Sciatic nerve (tissue), 2 donors: ENCODE measurements at places on chromosomes 16 and 17. TPM values are rescaled to one million over a fixed set of nuclear protein-coding genes. Genes with fewer than 3 reads are reported as not detected.

DNA sequence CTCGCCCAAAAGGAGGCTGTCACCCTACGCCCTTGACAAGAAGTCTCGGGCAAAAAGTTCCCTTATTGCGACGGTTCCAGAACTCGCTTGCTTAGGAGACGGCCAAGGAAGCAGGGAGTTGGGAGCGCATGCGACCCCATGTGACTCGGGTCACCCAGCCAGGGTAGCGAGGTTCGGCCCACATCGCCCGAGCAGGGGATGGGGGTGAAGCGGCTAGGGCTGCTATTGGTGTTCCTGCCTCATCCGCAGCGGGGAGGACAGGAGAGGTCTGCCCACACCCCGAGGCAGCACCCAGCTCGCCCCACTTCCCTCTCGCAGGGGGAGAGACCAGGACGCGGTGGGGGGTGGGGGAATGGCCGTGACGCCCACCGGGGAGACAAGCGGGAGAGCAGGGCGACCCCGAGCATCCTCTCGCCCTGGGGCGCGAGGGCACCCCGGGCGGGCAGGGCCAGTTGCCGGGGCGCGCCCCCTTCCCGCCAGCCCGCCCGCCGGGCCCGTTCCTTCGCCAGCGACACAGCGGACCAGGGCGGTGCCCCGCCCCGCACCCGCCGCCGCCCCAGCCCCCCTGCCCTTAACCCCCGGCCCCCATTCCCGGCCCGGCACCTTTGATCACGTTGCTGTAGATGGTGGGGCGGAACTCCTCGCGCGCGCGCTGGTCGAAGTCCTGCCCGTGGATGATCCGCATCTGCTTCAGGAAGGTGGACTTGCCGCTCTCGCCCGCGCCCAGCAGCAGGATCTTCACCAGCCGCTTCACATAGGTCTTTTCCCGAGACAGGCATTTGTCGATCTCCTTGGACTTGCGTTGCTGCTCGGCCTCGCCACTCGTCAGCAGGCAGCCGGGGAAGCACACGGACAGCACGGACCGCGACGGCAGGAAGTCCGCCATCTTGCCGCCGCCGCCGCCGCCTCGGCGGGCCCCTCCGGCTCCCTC, 567 bp downstream of the GNA13 start:
- DNase-seq = peak; percentile 86

GRCh38 chr16:78005881-78006280, 16.5 kb upstream of the CLEC3A start:
- no peak for DNase-seq

GRCh38 chr16:21339269-21339641, 61.2 kb upstream of the CRYM start:
- no peak for DNase-seq

GRCh38 chr16:84596161-84596560, 21.7 kb downstream of the COTL1 start:
- DNase-seq = no peak

DNA sequence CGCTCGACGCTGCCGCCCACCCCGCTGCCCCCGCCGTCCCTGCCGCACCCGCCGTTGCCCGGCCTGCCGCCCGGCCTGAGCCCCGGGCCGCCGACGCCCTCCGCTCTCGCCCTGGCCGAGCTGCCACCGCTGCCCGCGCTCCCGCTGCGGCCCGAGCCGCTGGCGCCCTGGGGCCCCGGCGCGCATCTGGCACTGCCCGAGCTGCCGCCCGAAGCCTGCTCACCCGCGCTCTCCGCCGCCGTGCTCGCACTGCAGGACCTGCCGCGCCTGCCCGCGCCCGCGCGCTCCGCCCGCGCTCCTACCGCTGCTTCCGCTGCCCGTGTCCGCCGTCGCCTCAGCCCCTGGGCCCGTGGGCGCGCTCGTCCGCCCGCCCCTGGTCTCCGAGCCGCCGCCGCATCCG, 8.4 kb upstream of the CLDN9 start:
- DNase-seq = no peak

- DNase-seq = no peak
Measured at GRCh38 chr17:31859487-31860008, 504 bp upstream of the COPRS start.

GRCh38 chr16:85167589-85168537, 55.6 kb upstream of the CIBAR2 start:
- DNase-seq = no peak

DNA sequence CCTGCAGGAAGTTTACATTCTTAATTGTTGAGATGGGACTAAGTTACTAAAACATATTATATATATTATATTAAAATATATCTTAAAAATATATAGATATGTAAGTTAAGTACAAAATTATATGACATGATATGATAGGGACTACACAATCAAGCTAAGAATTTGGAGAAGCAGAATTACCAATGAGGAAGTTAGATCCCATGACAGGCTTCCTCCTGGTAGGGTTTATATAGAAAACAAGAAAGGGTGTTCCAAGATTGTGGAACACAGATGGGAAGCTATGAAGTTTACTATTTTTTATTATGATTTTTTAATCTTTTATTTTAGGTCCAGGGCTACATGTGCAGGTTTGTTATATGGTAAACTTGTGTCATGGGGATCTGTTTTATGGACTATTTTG, 260.8 kb upstream of the ZFHX3 start:
- DNase-seq = no peak

- no peak for DNase-seq
Measured at GRCh38 chr17:68318103-68318991, 27.1 kb downstream of the ARSG start.

NPIPB9 gene
- 1.6 TPM for total RNA-seq

TOP2A gene
- total RNA-seq = 1.4 TPM

SLC5A11 gene
- total RNA-seq = not detected

HS3ST4 gene
- total RNA-seq = 0.22 TPM

CYB561 gene
- 24.7 TPM for total RNA-seq

KIF1C gene
- total RNA-seq = 143 TPM

KRT31 gene
- not detected for total RNA-seq
